CD8-positive, alpha-beta memory T cell (primary cell): ENCODE measurements at places on chromosomes 6 and 20. TPM values are rescaled to one million over a fixed set of nuclear protein-coding genes. Genes with fewer than 3 reads are reported as not detected.
A peak's percentile ranks its signal among the peaks of the same experiment; 100 is the strongest.

- DNase-seq, result no peak
Measured at GRCh38 chr6:40369891-40370290, 217.3 kb downstream of the LRFN2 start.

DNA sequence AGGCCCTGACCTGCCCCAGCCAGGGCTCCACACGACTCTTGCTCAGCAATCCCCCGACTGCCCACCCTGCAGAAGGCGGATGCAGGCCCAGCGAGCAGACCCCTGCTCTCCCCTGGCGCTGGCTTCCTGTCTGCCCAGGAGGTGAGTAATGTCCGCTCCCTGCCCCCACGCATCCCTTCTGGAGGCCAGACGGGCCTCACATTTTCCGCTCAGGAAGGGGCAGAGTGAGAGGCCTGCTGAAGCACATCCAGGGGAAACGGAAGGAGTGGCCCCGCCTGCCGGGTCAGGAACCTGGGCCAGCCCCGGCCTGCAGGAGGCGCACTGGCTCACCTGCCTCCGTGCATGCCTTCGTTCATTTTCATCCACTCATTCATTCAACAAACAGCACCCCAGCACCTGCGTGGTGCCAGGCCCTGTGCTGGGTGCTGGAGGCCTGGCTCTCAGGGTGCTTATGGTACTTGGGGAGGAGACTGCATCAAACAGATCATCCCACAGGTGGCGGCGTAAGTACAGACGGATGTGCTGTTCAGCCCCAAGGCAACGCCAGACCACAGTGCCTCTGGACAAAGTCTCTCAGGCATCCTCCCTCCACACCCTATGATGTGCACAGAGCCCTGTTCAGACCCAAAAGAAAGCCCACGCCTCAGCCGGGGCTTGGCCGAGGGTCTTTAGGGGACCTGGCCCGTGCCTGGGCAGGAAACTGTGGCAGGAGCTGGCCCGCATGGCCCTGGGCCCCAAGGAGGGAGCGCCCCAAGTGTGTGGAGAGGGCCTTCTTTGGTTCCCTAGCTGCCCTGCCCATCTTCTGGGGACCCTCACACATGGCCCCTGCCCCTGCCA, 112.1 kb downstream of the ASXL1 start:
- DNase-seq, result peak; percentile 24

- DNase-seq, result no peak
Measured at GRCh38 chr6:111416529-111416928, 66.5 kb downstream of the REV3L start.

DNA sequence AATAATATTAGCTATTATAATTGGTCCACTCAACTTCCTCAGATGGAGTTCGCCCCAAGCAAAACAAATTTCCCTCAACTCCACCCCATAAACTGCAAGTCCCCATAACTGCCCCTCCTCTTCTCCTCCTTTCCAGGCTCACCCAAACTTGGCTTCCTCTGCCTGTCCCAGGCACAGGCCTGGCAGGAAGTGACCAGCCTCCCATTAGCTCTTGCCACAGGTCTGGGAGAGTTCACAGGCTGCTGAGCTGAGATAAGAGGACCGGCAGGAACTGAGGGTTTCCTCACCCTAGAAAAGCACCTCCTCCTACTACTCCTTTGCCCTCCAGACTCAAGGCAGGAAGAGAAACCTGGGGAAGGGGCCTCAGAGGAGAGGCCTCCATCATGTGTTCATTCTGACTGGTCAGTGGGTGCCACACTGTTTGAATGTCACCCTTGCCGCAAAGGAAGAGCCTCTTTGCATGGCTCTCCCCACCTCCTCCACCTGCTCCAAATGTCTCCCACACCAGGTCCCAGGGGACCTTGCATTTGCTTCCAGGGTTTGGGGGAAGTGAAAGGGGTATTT, 24.5 kb upstream of the SMIM29 start:
- no peak for DNase-seq

- DNase-seq, result no peak
Measured at GRCh38 chr6:884570-884969, 191.6 kb upstream of the EXOC2 start.

- no peak for DNase-seq
Measured at GRCh38 chr6:21603082-21603952, 9.8 kb downstream of the SOX4 start.

DNA sequence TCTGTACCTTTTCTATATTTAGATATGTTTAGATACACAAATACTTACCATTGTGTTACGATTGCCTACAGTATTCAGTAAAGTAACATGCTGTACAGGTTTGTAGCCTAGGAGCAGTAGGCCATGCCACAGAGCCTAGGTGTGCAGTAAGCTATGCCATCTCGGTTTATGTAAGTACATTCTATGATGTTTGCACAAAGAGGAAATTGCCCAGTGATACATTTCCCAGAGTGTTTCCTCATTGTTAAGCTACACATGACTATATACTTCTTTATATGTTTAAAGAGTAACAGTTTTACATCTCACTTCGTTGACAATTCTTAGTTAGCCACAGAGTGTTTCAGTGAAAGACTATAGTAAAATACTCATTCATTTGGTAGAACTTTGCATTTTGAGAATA, 51.5 kb downstream of the SLC35F1 start:
- DNase-seq, result no peak

DNA sequence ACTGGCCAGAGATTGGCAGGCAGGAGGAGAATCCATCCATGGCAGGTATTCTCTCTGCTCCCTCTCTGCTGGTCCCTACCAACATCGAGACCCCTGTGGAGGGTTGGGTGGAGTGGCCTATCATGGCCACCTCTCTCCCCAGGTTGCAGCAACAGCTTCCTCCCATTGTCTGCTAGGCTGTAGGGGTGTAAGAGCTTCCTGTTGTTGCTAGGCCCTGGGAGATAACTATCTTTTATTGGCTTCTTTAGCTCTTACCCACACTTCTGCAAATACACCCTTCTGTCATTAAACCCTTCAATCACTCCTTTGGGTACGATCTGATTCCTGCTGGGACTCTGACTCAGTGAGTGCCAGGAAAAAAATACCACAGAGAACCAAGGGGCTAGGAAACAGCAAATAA, 66.6 kb upstream of the FAM184A start:
- no peak for DNase-seq

- DNase-seq, result no peak
Measured at GRCh38 chr6:41796474-41796873, 9.0 kb downstream of the TOMM6 start.

DNA sequence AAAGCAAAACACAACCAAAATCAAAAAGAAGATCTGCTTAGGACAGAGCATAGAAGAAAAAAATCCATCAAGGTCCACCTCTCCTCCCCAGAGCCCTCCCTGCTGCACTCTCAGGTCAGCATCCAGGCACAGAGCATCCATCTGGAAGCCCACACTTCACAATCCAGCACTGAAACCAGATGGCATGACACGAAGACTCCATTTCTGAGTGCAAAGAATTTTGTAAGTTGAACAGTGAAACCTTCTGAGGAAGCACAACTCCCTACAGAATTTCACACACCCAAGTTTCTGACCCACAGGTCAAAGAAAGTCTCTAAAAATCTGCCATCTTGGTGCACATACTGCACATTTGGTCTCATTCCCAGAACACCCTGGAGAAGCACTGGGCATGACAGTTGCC, 128.8 kb upstream of the STXBP5 start:
- no peak for DNase-seq

- DNase-seq, result no peak
Measured at GRCh38 chr6:18395856-18396197, 8.7 kb downstream of the RNF144B start.

- DNase-seq, result no peak
Measured at GRCh38 chr20:62201173-62202082, 18.6 kb downstream of the MTG2 start.

DNA sequence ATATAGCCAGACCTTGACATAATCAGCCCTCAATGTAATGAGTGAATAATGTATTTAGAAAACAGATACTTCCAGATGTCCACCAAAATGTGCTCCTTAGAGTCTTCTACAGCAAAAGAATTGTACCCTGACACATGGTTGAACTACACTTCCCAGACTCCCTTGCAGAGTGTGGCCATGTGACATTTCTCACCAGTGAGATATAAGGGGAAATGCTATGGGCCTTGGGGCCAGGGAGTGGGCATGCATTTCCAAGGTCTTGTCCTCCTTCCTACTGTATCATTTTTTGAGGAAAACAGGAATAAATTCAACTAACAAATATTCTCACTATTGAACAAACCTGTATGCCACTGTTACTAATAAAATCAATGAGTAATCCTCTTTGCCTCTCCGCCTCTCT, 211.4 kb upstream of the SMLR1 start:
- DNase-seq, result no peak

DNA sequence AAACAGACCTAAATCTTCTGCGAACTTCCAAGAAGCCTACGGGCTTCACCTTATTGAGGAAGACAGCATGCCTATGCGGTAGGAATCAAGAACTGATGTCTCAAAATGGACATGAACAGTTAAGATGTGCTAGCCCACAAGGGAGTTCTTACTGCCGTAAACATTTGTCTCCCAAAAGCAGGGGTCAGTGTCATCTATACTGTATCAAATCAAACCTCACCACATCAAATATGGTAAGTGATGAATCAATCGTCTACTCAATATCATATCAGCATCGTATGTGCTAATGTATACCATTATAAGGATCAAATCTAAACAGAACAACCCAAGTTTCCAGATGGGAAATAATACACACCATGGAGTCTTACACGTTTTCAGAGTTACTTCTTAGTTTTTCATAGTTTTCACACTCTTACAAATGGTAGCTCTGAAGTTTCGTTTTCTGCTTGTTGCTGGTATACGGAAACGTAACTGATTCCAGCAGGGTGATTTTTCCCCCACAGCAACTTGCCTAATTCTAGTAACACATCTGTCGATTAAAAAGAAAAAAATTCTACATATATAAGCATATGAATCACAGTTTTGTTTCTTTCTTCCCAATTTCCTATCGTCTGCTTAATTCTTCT, 12.6 kb downstream of the RRBP1 start:
- no peak for DNase-seq

DNA sequence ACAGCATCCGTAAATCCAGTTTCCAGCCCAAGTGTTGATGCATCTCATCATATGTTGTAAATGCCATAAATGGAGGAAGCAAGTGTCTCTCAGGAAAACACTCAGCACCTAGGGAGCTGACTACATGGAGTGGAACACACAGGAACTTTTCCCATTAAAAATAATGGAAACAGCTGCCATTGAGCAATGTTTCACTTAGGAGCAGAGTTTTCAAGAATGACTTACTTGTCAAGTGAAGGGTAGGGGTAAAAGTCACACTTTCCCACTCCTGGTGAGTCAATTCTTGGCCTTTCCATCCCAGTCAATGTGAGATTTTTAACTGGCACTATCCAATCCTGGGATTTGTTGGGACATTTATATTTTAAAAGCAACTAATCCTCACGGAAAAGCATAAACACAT, 119.4 kb upstream of the ASF1A start:
- no peak for DNase-seq

- no peak for DNase-seq
Measured at GRCh38 chr6:160297310-160297709, 38.7 kb upstream of the SLC22A2 start.

GRCh38 chr6:7896465-7896987, 14.1 kb downstream of the TXNDC5 start:
- no peak for DNase-seq

DNA sequence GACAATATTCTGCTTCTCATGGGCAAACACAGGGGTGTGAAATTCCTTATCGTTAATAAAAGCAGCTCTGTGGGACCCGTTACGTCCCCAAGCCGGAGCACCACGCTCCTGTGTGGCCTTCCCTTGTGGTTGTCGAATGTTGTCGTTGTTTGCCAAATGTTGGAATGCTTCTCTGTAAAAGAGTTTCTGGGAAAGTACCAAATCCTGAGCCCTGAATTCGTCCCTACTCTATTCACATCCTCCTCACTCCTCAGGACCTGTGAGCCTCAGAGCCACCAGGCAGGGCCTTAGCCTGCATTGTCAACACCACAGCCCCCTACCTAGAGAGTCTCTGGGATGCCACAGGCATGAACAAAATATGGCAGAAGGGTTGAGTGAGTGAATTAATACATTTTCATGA, 64.0 kb downstream of the THBS2 start:
- DNase-seq, result no peak

GRCh38 chr6:397604-398003, 6.1 kb downstream of the IRF4 start:
- DNase-seq, result no peak

GRCh38 chr6:125022391-125022989, 60.3 kb downstream of the RNF217 start:
- no peak for DNase-seq

DNA sequence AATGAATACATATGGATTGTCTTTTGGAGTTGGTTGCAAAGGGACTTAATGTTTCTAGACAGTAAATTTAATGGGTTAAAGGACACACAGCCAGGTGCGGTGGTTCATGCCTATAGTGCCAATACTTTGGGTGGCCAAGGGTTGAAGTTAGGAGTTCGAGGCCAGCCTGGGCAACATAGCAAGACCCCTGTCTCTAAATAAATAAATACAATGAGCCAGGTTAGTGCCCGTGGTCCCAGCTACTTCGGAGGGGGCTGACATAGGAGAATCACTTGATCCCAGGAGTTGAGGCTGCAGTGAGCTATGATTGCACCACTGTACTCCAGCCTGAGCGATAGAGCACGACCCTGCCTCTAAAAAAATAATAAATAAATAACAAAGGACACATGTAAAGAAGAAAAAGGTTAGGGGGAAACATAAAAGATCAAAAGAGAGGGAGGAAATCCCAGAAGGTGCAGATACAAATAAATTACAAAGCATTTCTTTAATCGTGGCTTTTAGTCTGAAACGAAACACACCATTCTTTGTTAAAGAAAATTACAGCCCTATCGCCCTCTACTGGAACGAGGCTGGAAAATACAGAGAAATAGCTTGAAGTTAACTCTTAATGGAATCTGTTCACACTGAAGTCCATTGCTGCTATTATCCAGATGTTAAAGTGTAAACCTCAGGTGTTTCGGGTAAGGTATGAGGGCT, 42.6 kb upstream of the SCML4 start:
- DNase-seq, result no peak

Gene ACOT13
- 17.0 TPM for polyA plus RNA-seq

Gene ARHGAP40
- polyA plus RNA-seq, result not detected

Gene AVP
- not detected for polyA plus RNA-seq

Gene BACH2
- polyA plus RNA-seq, result 7.4 TPM

Gene ADAM33
- not detected for polyA plus RNA-seq

Gene TEAD3
- 0.25 TPM for polyA plus RNA-seq

Gene PCK1
- not detected for polyA plus RNA-seq
